ENCODE measurements at places on chromosomes 16 and 17. TPM values are rescaled to one million over a fixed set of nuclear protein-coding genes. Genes with fewer than 3 reads are reported as not detected.

DNA sequence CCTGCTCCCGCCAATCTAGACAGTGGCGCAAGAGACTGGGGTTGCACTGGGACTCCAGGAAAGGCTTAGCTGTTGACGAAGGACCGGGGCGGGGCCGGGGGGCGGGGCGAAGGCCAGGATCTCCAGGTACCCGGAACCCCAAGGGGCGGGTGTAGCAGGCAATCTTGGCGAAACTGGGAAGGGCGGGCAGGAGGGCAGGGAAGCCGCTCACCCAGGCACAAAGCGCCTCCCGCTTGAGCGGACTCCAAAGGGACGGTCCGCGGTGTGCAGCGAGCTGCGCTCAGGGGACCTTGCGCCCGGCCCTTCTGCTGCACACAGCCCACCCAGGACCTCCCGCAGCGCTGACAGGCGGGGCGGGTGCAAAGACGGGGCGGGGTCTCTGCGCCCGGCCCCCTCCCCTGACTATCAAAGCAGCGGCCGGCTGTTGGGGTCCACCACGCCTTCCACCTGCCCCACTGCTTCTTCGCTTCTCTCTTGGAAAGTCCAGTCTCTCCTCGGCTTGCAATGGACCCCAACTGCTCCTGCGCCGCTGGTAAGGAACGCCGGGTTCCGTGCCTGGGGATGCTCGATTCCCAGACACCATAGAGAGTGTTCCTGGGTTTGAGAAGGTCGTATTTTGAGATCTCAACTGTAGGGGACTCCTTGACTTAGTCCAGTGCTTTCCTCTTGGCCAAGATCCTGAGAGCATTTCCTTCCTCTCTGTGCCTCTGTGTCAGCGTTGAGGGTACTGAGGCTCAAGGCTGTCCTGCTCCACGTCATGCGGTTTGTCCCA, at the start of gene MT1F:
Gene MT1F (plus strand): TSS at position 405 of the 772 bp plus-strand sequence. CDS start 100 bp downstream, at position 505.
- peak; percentile 55 for DNase-seq

- DNase-seq: no peak
These were observed 1.4 kb downstream of the PLD6 start for GRCh38 chr17:17204635-17205231.

Gene GNG13
- total RNA-seq: not detected

GRCh38 chr17:18319604-18320256, 4.6 kb downstream of the SMCR8 start:
- no peak for DNase-seq

GRCh38 chr16:24753437-24753836, 24.0 kb downstream of the TNRC6A start:
- DNase-seq: no peak

GRCh38 chr17:22459953-22460350, 767.6 kb downstream of the KCNJ18 start:
- DNase-seq: no peak

Gene TADA2A
- total RNA-seq: 40.8 TPM

GRCh38 chr16:85967111-85967510, 68.1 kb downstream of the IRF8 start:
- no peak for DNase-seq

Gene ALOX12
- 0.34 TPM for total RNA-seq
